Tibial nerve (tissue), 4 donors: ENCODE measurements at places on chromosomes 3 and 15.

- DNase-seq: no peak
Measured at GRCh38 chr15:66942649-66943390, 122.6 kb upstream of the SMAD3 start.

DNA sequence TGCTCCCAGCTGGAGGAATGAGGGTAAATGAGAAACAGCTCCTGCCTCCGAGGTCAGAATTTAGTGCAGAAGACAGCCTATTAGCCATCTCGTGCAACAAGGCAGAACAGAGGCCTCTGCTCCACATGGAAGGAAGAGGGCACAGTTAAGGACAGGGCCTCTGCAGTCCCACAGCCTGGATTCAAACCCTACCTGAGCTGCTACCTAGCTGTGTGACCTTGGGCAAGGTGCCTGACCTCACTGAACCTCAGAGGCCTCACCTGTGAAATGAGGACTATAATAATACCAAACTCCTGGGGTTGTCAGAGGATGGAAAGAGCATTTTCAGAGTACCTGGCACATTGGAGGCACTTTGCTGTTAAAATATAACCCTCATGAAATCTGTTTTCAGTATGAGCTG, 285.7 kb upstream of the CTNNB1 start:
- DNase-seq: no peak

DNA sequence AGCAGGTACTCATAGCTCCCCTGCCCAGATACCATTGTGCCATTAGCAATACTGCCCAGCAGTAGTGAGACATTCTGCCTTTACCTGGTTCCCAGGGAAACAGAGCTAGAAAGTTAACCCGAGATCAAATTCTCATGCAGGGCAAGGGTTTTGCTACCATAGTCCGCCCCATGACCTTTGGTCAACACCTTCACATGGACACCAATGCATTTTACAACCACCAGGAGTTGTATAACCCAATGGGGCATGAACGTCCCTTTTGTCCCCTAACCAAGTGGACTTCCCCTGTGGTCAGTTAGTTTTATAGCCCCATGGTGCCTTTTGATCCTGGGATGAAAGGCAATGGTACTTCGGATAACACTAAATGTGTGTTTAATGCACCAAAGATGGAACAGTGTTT, 151.7 kb upstream of the IQSEC1 start:
- no peak for DNase-seq

- DNase-seq: no peak
Measured at GRCh38 chr15:62691008-62691407, 351.5 kb upstream of the TPM1 start.

GRCh38 chr15:70120958-70121623, 23.4 kb upstream of the TLE3 start:
- no peak for DNase-seq

GRCh38 chr15:69631978-69632377, 179.4 kb downstream of the RPLP1 start:
- DNase-seq: no peak
